ENCODE measurements at places on chromosomes 4 and X.

- DNase-seq = no peak
These were observed 33.1 kb upstream of the CDKN2AIP start for GRCh38 chr4:183411291-183411861.

DNA sequence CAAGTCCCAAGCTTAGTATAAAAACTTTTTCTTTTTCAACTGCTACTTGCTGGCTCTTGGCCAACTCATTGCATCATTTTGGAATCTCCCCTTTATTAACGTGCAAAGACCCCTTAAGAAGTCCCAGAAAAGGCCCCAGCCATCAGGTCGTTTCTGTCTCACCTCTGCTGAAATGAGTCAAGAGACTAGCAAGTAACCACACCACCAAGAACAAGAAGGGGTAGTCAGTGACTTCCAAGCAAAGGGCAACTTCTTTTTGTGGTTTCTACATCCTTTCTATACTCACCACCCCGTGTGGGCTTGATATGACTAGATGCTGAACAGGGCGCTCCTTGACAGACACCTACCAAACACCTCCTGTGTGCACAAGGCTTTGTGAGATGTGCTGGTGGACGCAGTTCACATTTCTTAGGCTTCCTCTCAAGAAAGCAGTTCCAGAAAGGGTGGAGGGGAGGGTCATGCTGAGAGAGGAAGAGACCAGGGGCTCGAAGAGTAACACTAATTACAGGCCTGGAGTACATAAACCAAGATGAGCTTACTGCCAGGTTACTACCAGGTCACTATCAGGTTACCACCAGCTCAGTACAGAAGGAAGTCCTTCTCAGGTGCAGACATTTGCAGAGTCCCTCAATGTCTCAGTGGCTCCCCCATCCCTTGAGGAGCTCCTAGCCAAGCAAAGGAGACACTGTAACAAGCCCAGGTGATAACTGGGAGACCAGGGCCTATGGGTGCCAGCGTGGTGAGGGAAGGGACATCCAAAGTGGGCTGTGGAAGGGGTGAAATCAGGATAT, 19.3 kb downstream of the JAKMIP1 start:
- DNase-seq = peak; percentile 85

DNA sequence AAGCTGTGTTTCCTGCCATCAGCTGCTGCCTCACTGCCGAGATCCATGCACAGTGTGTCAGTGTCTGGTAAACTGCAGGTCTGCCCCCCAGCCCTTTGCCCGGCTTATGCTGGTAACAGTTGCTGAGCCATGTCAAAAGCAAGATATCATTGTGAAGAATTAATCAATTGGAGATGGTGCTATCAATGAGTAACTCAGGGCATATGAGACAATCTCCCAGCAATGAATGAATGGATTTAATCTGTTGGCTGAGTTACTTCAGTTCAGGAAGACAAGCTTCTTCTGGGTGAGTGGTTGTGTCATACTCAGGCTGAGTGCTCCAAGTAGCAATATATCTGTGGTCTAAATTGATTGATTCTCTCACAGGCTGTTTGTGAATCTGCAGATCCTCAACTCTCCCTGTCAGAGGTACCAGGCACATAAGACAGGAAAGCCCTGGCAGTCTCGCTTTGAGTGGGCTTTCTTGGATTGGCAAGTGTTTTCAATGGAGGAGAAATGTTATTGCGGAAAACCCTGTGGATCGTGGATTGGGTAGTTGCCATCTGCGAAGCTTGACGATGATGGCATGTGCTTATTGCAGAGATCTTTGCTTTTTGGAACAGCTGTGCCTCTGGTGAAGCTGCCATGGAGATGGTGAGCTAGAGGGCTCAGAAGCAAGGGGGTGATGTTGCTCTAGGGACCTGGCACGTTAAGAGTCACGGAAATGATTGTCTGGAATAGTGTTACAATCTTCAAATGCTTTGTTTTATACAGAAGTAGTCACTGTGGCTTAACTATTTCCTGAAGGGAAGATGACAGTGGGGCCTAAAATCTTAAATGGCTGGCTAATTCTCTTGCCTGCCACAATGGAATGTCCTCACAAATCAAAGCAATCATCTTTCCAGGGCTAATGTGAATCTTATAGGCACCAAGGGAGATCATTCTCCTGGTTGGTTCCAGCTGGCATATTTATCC, 147.6 kb upstream of the TBC1D9 start:
- DNase-seq = no peak

DNA sequence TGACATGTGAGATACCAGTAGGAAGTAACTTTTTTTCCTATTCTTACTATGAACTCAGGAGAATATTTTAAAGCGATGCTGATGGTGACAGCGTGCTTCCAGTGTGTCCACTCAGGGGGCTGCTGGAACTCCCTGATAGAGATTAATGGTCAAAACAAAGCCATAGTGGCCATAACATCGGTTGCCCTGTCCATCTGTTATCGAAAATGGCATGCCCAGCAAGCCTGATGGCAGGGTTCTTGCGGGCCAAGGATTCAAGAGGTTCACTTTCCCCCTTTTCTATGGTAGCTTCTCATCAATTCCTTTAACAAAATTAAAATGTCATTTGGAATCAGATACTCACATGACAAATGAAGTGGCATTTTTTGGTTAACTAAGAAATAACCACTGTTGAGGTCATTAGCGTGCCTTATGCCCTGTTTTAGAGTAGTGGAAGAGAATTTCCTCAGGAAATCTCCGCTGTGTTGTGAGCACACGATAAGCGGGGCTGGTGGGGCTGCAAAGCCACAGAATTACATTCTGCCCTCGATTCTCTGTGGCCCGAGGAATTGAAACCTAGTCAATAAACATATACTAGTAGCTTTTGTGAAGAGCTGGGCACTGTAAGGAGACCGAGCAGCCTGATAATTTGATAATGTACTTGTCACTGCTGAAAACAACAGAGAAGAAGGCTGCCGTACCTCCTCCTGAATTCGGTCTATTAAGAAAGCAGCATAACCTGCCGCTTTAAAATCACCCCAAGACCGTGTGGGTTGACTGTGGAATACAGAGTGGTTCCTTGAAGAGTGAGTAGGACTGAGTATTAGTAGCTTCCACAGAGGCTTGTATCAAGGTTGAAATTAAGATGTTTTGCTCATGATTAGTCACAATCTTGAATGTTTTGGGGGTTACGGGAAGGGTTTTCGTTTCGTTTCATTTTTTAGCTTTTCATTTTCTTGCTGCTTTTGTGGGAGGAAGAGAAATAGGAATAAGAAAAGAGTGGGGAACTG, 46.7 kb downstream of the PTCHD1 start:
- DNase-seq = no peak

DNA sequence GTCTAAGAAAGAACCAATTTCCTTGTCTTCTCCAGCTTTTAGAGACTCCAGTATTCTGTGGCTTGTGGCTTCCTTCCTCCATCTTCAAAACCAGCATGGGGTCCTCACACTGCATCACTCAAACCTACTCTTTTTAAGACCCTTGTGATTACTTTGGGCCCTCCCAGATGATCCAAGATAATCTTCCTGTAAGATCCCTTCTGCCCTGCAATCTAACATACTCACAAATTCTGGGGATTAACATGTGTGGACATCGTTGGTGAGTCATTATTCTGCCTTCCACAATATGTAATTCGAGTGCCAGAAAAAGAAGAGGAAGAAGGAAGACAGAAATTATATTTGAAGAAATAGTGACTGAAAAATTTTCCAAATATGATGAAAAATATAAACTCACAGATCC, 47.9 kb downstream of the BEND4 start:
- no peak for DNase-seq

DNA sequence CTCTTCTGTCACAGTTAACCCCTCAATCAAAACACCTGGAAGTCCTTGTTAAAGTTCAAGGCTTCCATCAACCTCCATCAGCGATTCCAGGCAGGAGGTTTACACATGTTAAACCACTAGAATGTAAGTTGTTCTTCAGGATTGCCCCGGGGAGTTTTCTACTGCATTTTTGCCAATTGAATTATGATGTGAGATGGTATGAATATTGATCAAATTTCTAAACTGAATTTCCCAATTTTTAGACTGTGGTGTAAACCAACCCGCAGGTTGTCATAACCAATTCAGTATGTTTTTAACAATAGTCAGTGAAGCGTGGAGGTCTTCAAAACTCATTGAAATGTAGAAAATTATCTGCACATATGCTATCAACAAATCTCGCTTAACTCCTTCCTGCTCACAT, 21.2 kb upstream of the TENM3 start:
- no peak for DNase-seq

GRCh38 chr4:9758641-9759317, 22.7 kb upstream of the DRD5 start:
- DNase-seq = no peak

DNA sequence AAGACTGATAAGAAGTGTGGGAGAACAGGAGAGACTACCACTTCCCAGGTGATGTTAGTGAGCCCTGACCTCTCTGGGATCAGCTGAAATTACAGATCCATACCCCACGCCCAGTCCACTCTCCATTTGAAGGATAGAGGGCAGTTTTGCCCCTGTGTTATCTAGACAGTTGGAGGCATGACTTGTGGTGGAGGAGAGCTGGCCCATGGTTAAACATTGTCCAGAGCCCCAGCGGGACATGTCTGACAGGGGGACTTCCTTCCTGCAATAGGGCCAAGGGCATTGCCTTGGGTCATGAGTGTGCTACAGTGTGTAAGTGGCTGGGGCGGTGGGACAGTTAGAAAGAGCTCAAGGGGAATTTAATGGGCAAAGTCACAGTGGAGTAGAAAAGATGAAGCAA, 181.1 kb downstream of the MID1IP1 start:
- no peak for DNase-seq

GRCh38 chrX:132086672-132087071, 41.1 kb downstream of the FRMD7 start:
- no peak for DNase-seq

DNA sequence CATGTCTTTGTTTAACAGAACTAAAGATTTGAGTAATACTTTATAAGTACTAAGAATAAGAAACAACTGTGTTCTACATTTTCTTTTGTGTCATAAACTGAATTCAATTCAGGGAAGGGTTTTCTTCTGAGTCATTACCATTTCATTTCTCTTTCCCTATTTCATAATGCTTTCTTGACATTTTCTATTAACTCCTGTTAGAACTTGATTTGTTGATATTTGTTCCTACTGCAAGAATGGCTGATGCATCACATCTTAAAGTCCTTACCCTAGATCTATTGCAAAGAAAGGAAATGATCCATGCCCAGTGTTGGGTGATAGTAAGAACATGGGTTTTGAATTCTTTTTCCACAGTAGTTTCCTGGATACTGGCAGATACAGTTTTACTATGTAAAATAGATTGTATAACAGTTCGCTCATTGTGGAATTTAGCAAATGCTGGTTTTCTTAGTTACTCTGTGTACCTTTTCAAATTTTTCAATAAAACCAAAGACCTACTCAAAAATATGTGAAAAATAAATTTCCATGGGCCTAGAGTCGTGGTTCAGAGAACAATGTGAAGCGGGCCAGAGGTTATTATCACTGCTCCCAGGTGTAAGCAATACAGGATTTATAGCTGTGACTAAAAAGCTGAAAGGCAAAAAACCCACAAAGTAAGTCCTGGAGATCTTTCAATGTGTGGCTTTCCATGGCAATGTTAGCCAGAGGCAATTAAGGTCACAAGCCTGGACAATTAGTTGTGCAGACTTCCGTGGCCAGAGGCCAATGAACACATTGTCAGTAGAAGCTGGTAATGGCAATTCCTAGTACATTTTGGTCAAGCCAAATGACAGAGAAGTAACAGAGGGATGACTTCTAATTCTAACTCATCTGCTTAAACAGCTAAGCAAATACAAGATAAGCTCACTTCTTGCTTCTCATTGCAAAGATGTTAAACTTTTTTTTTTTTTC, 127.3 kb upstream of the FAT4 start:
- no peak for DNase-seq
